ENCODE measurements at places on chromosomes 3 and 15.

GRCh38 chr3:127546970-127547733, 43.4 kb downstream of the TPRA1 start:
- DNase-seq = no peak

- no peak for DNase-seq
Measured at GRCh38 chr15:31082771-31083369, 18.7 kb downstream of the TRPM1 start.

DNA sequence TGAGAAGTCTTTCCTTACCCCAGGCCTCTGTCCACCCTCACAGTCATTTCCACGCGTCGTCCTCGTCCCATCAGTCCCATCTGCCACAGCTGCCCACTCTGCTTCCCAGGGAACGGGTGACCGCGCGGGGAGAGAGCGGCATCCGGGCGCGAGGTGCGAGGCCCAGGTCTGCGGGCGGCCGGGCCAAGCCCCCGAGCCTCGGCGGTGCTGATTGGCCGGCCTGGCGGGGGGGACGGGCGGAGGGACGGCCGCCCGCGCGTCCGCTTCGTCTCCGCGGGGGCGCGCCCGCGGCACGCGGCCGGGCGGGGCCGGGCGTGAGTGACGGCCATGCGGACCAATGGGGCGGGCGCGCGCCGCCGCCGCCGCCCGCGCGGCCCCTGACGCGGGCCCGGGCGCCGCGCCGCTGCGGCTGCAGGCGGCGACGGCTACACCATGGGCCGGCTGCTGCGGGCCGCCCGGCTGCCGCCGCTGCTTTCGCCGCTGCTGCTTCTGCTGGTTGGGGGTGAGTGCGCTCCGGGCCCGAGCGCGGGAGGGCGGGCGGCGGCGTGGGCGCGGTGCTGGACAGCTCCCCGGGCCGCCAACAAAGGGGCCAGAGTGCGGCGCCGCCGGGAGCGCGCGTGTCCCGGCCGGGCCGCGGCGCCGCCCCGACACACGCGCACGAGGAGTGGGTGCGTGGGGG, at the start of gene PODXL2:
Gene PODXL2, plus strand, starts transcription at position 398 of the 679 bp plus-strand sequence. Its CDS starts 35 bp downstream, at position 433.
- no peak for DNase-seq

- DNase-seq = no peak
Measured at GRCh38 chr15:98428253-98428989, 219.9 kb upstream of the IGF1R start.

DNA sequence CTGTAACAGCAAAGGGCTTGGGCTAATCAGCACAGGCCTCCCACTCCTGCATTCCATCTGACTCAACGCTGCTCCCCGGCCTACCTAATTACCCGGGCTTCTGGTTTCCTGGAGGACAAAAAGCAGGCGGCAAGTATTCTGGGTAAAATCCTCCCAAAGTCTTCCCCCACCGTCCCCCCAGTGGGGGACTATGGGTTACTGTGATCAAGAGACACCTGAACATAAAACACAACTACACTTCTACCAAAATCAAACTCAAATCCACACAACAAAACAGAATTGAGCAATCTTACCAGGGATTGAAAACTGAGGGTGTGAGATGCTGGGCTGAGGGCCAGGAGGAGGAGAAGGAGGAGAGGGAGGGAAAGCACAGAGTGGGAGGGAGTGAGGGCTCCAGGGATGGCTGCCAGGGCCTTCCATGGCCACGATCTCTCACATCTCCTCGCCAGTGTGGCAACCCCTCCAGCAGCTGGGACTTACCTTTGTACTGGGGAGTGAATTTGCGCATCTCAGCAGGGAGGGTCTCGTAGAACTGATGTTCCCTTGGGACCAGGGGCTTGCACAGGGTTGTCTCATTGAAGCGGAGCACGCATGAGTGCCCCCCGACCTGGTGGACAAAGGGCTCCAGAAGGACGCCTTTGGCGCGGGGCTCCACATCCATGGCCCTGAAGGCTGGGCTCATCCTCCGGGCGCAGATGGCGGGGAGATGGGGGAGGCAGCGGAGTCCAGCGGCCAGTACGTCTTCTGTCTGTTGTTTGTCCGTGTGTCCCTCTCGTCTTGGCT, 9.1 kb upstream of the NCKIPSD start:
- DNase-seq = no peak

DNA sequence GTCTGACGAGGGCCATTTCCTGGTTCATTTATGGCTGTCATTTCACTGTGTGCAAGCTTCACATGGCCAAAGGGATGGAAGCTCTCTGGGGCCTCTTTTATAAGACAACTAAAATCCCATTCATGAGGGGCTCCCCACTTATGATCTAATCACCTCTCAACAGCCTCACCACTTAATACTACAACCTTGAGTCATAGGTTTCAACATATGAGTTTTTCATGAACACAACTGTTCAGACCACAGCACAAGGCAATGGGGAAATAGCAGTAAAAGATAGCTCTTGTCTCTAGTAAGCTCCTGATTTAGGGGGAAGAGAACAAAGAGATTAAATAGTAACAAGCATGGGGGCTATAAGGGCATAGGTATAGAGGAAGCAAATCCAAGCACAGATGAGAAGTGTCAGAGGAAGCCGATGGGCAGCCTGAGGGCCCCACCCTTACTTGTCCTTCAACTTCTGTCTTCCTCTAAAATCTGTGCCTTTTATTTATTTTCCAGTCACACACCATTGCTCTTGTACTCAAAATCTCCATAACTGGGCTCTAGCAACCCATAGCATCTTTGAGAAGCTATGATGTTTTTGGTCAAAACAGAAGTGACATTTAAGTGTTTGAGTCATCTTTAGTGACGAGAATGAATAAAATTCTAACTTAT, 329.1 kb downstream of the UNC13C start:
- no peak for DNase-seq
